Fibroblast of the aortic adventitia (primary cell): ENCODE measurements at places on chromosomes 5 and 9.

GRCh38 chr5:167592114-167592513 lies 699.3 kb upstream of the WWC1 start:
- no peak for DNase-seq

DNA sequence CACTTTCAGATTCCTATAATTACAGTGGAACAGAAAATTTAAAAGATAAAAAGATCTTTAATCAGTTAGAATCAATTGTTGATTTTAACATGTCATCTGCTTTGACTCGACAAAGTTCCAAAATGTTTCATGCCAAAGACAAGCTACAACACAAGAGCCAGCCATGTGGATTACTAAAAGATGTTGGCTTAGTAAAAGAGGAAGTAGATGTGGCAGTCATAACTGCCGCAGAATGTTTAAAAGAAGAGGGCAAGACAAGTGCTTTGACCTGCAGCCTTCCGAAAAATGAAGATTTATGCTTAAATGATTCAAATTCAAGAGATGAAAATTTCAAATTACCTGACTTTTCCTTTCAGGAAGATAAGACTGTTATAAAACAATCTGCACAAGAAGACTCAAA lies 29.5 kb downstream of the ZFYVE16 start:
- no peak for DNase-seq

- no peak for DNase-seq
These were observed 51.5 kb upstream of the SAP30L start for GRCh38 chr5:154394307-154394706.

DNA sequence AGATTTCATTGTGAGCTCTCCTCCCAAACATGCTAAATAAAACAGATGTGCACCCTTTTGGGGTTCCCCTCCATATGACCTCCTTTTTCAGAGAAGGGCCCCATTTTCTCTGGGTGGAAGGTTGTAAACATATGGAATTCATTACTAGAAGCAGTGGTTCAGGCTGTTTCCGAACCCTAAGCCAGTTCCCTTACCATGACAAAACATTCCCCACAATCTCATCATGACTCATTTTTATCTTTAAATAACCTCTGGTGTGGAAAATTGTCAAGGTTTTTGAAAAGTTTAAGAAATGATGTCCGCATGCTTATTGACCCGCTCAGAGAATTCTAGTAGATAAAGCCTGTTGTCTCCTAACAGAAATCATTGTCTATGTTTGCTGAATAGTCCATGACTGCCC lies 127.3 kb upstream of the PIK3R1 start:
- peak; percentile 94 for DNase-seq

DNA sequence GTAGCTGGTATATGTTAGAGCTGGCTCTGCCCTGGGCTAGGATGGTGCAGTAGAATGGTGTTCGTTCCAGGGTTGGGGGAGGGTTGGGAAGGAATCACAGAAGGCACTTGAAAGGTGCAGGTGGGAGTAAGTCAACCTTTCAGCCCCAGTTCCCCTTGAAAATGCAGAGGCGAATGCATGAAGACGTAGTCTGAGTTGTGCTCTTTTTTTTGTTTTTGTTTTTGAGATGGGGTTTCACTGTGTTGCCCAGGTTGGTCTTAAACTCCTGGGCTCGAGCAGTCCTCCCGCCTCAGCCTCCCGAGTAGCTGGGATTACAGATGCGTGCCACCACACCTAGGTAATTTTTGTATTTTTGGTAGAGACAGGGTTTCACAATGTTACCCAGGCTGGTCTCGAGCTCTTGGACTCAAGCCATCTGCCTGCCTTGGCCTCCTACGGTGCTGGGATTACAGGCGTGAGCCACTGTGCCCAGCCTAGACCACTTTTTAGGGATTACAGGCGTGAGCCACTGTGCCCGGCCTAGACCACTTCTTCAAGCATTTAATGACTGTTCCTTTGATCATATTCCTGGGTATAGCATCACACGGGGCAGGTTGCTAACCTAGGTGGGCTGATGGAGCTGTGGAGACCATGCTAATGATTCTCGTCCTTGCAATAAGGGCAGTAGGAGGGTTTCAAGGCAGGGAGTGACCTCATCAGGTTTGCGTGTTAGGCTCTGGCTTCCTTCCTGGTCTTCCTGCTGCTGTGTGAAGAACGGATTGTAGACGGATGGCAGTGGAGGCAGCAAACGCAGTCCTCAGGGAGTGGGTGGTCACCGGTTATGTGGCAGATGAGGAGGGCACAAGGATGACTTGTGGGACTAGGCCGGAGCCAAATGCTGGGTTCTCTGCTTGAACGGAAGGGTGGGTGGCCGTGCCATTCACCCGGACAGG lies 13.7 kb downstream of the EHMT1 start:
- peak; percentile 61 for DNase-seq

DNA sequence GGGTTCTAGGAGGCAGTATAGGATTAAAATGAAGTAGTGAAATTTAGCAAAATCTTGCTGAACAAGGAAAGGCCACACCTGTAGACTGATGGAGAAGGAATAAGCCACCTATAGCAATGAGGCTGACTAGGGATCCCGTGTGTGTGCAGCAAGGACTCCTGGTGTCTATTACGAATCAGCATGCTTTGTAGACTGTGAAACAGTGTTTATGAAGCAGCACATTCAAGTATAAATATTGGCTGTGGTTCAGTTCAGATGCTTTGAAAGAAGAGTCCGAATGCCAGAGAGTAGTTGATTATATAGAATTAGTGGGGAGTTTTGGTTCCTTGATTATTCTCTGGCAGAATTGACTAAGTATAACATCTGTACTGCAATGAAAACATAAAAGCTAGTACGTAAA lies 41.8 kb downstream of the CAST start:
- no peak for DNase-seq
